Upper lobe of left lung (tissue), 6 donors: ENCODE measurements at places on chromosomes 5 and 9. TPM values are rescaled to one million over a fixed set of nuclear protein-coding genes. Genes with fewer than 3 reads are reported as not detected.

Gene MELK
- total RNA-seq: 1.3 TPM

Gene ALAD
- total RNA-seq: 48.2 TPM

Gene NIM1K
- total RNA-seq: 1.8 TPM

Gene PLCXD3
- 2.9 TPM for total RNA-seq

Gene EPB41L4A
- 34.4 TPM for total RNA-seq
